ENCODE measurements at places on chromosomes 1 and 21. TPM values are rescaled to one million over a fixed set of nuclear protein-coding genes. Genes with fewer than 3 reads are reported as not detected.

NTMT2 gene
- not detected for polyA plus RNA-seq

PRAMEF1 gene
- not detected for polyA plus RNA-seq

SAMSN1 gene
- 1.4 TPM for polyA plus RNA-seq

ACTN2 gene
- 1.5 TPM for polyA plus RNA-seq

CELA3A gene
- polyA plus RNA-seq: 36,211 TPM

KCNJ15 gene
- 6.6 TPM for polyA plus RNA-seq

IQCC gene
- 0.56 TPM for polyA plus RNA-seq

All from adipose tissue (tissue), 3 donors.